ENCODE measurements at places on chromosomes 2 and 18.

GRCh38 chr2:55901941-55902340, 21.6 kb downstream of the EFEMP1 start:
- DNase-seq = no peak

DNA sequence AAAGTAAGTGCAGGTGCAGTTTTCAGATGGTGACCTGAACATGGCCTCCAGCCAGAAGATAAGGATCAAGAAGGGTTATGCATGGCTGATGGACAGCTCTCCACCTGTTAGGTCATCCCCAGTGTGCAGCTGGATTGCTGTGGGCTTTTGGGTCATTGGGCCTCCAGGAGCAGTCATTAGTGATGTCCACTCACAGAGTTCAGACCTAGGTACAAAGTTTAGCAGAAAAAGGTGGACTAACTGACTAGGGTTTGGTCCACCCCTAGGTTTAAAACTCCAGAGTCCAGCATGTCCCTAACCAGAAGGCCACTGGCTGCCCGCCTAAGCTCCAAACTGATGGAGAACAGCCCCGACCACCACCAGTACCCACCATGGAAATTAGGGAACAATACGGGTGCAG, 18.3 kb upstream of the SULT1C2 start:
- DNase-seq = no peak

DNA sequence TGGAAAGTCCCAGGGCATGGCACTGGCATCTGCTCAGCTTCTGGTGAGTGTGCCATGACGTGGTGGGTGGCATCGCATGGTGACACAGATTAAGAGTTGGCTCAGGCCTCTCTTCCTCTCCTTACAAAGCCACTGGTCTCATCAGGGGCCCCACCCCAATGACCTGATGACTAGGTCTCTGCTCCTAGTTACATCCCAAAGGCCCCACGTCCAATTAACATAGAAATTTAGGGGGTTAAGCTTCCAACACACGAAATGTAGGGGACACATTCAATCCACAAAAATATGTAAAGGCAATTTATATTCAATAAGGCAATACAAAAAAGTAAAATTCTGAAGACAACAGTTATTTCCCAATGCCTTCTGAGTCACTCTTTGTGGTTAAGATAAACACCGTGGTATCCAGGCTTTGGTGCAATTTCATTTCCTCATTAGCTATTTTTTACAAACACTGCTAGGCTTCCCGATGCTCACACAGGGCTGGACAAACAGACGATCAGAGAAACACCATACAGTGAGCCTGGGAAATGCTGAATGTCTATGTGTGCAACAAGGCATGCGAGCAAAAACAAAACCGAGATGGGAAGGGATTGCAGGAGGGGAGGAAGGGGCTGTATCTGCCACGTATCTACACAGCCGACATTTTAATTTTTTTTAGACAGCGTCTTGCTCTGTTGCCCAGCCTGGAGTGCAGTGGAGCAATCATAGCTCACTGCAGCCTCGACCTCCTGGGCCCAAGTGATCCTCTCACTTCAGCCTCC, 67.2 kb downstream of the MBP start:
- no peak for DNase-seq

- DNase-seq = no peak
These were observed 905.6 kb downstream of the TMEM182 start for GRCh38 chr2:103667335-103667884.

DNA sequence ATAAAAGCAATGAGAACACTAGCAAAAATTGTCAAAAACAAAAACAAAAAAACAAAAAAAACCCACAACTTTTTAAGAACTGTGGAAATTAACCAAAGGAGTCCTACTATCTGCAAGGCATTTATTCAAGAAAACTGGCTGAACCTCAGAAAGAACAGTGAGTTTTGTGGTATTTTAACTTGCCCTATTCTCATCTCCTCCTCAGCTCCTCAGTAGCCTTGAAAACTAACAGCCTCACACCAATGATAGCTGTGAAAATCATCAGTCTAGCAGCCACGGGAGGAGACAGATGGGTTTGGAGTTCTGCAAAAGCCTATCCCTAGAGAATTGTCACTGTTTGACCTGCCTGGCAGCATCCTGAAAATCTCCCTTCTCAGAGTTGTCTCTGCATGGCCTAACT, 20.1 kb upstream of the DNER start:
- DNase-seq = no peak
